Heart left ventricle (tissue), 16 donors: ENCODE measurements at places on chromosomes 13 and 19. TPM values are rescaled to one million over a fixed set of nuclear protein-coding genes. Genes with fewer than 3 reads are reported as not detected.

GRCh38 chr13:53612200-53612599 is 583.6 kb downstream of the OLFM4 start:
- no peak for DNase-seq

DNA sequence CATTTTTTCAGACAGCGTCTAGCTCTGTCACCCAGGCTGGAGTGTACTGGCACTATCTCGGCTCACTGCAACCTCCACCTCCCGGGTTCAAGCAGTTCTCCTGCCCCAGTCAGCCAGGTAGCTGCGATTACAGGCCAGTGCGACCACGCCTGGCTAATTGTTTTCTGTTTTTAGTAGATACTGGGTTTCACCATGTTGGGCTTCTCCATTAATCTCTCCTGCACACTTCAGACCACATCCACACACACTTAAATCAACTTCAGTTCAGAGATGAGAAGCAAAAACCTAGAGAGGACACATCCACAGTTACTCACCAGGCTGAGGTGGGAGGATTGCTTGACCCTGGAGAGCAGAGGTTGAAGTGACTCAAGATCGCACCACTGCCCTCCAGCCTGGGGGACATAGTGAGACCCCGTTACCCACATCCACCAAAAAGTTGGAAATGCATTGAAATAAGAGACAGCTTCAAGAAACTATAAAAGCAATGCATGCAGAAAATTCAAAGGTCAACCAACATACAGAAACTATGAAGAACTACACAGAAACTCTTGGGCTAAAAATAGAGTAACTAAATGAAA is 42.3 kb downstream of the ZNF611 start:
- no peak for DNase-seq

The LAMP1 gene
- total RNA-seq = 214 TPM

The BRCA2 gene
- total RNA-seq = 5.2 TPM

- no peak for DNase-seq
These were observed 172.2 kb downstream of the SLITRK1 start for GRCh38 chr13:83710133-83710515.

GRCh38 chr13:53238261-53238660 is 209.6 kb downstream of the OLFM4 start:
- no peak for DNase-seq

DNA sequence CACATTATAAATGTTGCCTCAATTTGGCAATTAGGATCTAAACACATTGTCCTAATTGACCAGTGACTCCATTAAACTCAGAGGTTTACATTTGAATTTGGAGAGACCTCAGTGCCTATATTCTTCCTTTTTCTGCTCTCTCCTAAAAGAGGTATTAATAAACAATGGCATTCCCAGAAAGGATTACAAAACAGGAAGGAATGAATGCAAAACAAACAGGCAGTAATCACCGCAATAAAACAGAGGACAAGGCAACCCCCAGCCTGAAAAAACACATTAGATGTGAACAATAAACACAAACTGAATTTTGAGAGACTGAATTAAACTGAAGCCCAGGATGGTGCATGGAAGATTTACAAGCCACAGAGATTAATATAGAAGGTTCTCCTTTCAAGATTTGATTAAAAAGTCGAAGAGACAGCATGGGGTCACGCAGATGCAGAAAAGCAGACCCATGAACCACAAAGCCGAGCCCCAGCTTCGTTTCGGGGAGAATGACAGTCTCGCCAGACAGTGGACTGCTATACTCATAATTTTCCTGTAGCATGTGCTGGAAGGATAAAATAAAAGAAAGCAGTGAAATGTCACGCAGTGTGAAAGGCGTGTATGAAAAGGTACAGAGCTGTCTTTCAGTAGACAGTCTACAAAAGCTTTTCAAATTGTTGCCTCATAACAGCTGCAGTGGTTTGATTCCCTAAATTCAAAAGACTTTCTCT is 503.0 kb downstream of the LIG4 start:
- DNase-seq = no peak

DNA sequence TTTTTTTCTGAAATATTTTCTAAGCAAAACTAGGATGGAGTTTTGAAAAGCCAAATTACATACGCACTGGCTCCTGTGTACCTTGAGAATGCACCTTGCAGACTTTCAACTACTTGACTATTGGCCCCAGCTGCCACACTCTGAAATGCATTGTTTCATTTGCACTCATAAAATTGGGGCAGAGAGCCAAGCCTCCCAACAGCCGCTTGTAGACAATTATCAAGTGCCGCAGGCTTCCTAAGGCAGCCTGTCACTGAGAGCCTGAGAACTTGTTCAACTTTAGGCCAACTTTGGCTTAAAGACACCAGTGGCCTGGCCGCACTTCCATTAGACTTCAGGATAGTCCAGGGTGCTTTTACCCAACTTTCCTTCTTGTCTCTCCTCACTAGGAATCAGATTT is 115.7 kb upstream of the STARD13 start:
- peak; percentile 65 for DNase-seq

DNA sequence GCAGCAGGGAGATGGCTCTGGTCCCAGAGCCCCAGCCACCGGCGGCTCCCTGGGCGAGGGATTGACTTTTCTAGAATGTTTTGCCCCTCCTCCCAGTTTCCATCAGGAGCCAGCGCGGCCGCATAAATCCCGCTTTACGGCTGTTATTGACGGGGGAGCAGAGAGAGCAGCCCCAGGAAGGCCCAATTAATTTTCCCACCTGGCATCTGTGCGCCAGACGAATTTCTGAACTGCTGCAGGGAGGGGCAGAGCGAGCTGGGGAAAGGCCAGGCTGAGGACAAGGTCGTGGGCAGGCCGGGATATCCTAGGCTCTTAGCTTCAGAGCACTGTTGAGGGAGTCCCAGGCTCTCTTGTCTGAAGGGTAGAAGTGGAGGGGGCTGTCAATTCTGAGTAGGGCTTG is 24.7 kb downstream of the ZNRF4 start:
- no peak for DNase-seq

The ZNF665 gene
- total RNA-seq = 0.38 TPM

DNA sequence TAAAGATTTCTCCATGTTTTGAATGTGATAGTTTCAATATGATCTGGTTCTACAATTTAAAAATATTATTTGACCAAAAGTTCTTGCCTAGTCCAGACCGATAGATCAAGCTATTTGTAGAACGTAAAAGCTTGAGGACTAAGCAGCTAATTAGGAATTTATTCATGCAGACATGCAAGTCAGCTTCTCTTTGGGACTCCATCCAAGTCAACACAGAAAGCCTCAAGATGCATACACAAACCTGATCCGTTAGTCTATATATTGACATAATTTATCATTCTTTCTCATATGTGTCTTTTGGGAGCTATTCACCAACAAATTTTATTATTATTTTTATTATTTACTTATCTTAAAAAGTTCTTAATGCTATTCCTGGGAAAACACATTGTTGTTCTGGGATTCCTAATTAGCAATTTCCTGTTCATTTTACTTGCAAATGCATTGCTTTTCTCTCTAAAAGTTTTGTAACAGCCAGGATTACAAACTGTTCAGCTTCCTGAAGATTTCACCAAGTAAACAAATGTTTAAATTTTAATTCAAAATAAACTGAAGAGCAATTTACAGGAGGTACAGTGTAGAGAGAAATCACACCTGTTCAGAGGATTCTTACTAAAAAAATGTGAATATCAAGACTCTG is 375.3 kb downstream of the GPC5 start:
- DNase-seq = no peak

DNA sequence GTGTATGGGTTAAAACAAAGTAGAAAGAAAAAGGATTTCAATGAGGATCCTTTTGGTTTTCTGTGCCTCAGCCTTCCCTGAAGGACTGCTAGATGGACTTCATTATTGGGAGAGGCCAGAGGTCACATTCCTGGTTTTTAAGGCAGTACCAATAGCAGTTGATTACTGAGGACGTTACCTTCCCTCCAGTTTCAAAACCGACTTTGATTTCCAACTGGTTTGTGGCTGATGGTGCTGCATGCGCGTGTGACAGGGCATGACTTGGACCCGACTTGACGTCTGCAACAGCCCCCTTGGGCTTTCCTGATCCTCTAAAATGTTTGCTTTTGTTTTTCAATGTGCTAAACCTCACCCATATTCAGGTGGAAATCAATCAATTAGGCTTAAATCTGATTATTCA is 314.3 kb upstream of the ARGLU1 start:
- no peak for DNase-seq

DNA sequence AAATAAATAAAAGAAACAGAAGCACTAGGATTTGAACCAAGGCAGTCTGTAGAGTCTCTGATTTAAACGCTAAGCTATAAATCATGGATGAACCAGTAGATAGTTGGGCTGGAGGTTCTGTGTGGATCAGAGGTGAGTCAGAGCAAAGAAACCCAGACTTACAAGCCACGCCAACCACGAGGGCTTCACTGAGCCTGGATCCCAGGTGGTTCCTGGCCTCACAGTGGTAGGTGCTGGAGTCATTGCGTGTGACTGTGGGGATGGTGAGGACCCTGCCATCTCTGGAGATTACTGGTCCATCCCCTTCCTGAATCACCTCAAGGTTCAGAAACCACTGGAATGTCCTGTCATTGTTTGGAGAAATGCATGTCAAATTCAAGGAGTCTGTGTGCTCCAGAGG is 19.3 kb upstream of the CEACAM20 start:
- DNase-seq = no peak

The PRR19 gene
- not detected for total RNA-seq

The ICAM4 gene
- 0.68 TPM for total RNA-seq

The CFAP97D2 gene
- not detected for total RNA-seq

GRCh38 chr19:48844472-48844871 is 8.2 kb upstream of the HSD17B14 start:
- DNase-seq = no peak

DNA sequence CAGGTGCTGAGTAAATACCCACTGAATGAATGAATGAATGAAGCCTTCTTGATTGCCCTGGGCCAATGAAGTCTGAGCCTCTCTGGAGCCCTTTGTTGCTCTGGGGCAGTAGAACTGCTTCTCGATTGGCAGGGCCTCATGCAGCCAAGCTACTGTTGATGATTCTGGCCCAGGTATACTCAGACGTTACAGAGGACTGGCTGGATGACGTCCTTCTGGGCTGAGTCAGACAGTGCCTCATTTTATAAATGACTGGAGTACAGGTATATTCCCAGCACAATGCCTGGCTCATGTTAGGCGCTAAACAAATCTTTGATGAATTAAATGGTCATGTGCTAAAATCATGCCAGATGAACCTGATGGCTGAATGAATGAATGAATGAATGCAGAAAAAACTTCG is 243.8 kb upstream of the MAB21L1 start:
- no peak for DNase-seq

The WDR83 gene
- total RNA-seq = 7.8 TPM
